Mesendoderm (in vitro differentiated cells): ENCODE measurements at places on chromosomes 2 and 18.

DNA sequence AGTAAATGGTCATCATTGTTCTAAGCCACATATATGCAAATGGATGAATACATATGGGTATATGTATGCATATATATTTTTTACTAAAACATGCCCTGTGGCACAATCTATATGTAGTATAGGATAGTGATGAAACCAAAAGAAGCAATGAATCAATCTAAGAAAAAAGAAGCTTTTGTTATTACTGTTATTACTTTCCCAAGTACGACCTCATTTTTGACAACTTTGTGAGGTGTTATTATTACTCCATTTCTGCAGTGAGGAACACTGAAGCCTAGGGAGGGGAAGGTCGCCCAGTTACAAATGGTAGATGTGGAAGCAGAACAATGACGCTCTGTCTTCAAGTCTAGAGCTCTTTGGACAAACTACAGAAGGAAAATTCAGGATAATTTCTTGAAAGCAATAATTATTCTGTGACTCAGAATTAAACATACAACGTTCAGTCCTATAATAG is 38.3 kb downstream of the STAT4 start:
- no peak for DNase-seq

GRCh38 chr18:61892683-61893308 is at the start of gene RNF152:
TSS of gene RNF152 (minus strand) at chr18:61893007. CDS start at chr18:61816463, 76,544 bp downstream.
- peak; percentile 85 for DNase-seq

GRCh38 chr2:45812011-45812500 is 160.6 kb downstream of the PRKCE start:
- no peak for DNase-seq

GRCh38 chr18:37425222-37425621 is 140.4 kb downstream of the CELF4 start:
- no peak for DNase-seq

DNA sequence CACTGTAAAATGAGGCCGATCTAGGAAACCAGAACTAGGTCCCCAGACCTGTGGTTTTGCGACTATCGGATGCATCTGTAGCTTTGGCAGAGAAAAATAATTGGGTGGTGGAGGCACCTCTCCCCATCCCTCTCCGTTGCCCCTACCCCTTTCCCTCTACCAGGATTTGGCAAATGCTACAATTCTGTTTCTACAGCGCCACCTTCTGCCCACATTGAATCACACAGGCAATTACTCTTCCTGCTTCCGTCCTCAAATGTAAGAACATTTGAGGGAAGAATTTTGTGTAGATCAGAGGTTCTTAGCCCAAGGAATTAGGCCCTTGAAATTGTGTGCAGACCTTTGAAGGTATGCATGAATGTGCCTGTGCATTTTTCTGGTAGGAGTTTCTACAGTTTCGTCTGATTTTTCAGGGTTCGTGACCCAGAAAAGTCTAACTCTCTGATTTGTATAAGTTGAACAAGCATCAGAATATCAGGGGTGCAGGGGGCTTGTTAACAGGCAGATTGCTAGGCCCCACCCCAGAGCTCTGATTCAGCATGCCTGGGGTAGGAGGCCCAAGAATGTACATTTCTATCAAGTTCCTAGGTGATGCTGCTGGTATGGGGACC is 11.2 kb downstream of the ATP6V1B1 start:
- DNase-seq: peak; percentile 78

DNA sequence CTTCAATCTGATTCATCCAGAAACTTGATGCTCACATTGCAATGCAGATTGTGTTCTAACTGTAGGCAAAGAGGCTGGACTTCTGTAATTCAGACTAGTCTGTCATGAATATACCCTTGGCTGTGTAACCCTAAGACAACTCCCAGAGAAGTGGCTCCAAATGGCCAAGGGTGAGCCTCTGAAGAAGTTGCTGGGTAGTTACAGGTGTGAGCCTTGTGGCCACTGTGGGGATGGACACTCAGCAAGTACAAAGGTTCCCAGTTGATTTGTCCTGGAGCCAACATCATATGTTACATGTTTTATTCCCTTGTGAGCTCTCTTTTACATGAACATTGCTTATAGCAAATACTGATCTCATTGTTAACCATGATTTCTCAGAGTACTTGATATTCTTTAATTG is 94.8 kb upstream of the KCNJ3 start:
- DNase-seq: peak; percentile 32

- no peak for DNase-seq
Measured at GRCh38 chr2:177249038-177249437, 15.5 kb downstream of the NFE2L2 start.

DNA sequence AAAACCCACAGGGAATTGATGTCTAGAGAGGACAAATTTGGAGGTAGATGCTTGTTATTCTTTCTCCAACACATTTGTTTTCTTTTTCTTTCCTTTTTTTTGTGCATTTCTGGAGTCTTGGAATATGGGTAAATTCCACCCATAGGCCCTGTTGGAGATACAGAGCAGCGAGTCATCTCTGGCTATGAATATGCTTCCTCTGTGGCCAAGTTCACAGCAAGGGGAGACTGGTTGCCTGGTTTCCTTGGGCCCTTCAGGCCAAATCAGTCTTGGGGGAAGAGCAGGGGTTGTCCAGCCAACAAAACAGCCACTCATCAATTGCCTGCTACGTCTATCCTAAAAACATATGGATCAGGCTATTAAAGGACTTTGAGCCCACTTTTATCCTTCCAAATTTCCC is 27.5 kb downstream of the SP100 start:
- no peak for DNase-seq

DNA sequence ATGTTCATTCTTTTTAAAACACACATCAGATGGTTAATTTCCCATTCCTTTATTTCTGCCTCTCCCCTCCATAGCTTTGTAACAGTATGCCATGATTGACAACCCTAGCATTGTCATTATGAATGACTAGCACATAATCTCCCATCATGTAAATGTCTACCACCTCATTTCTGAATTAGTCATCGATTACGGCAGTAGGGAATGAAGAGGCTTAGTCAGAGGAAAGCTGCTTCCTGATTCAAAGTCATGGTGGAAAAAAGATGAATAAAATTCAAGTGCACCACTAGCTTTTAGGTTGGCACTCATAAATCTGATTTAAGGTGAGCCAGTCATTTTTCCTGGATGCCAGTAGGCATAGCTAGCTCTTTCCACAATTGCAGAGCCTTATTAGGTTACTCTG is 19.1 kb upstream of the ACMSD start:
- peak; percentile 28 for DNase-seq

DNA sequence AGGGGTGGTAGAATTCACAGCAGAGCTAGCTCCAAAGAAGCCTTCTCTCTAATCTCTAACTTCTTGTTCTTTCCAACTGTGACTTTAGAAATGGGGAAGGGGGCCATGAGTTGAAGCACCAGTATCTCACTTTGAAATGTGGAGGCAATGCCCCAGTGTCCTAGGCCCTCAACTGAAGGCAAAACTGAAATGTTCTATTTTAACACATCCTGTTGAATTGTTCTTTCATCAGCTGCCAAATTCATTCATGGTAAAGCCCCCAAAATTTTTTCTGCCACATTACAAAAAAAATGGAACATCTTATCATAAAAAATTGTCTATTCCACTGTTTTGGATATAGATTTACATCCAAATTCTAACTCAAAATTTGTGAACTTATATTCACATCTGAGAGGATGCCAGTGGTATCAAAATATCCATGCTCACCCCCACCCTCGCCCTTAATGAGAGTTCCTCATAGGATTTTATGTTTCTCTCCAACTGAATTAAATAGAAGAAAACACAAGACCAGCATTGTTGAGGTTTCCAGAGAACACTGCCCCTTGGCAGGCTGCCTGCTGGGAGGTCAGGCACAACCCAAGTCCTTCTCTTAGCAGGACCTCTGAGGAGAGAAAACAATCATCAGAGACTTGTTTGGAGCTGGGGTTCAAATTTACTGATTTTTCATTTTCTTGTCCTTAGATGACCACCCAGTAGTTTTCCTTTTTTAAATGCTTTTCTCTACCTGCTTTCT is 147.4 kb upstream of the PGAP1 start:
- DNase-seq: no peak
